ENCODE measurements at places on chromosomes 11 and 22.

DNA sequence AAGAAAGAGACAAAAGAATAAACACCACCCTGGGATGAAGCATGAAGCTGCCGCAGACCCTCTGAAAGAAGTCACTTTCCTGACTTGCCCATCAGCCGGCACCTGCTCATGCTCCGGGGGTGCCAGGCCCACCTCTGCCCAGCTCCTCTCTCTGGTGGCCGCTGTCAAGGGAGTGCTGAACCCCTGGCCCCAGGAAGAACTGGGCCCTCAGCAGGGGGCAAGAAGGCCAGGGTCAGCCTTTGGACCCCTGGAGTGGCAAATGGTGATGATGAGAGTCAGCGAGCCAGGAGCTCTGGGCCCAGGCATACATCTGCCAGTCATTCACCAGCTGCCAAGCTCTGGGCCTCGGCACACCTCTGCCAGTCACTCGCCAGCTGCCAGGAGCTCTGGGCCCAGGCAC lies 17.4 kb downstream of the TTLL8 start:
- DNase-seq = no peak

- DNase-seq = no peak
Measured at GRCh38 chr22:17492247-17492646, 71.1 kb upstream of the SLC25A18 start.

DNA sequence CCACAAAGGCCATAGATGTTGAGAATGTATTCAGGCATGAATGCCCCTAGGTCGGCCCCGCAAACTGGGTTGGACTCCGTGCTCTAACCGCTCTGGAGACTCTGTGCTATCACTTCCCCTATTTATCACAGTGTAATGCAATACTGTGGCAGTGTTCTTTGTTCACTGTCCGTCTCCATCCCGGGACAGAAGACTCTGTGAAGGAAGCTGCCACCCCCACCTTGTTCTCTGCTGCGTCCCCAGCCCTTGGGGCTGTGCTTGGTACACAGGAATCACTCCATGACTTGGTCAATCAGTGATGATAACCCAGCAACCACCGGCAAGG lies 57.6 kb downstream of the TSPAN18 start:
- no peak for DNase-seq

DNA sequence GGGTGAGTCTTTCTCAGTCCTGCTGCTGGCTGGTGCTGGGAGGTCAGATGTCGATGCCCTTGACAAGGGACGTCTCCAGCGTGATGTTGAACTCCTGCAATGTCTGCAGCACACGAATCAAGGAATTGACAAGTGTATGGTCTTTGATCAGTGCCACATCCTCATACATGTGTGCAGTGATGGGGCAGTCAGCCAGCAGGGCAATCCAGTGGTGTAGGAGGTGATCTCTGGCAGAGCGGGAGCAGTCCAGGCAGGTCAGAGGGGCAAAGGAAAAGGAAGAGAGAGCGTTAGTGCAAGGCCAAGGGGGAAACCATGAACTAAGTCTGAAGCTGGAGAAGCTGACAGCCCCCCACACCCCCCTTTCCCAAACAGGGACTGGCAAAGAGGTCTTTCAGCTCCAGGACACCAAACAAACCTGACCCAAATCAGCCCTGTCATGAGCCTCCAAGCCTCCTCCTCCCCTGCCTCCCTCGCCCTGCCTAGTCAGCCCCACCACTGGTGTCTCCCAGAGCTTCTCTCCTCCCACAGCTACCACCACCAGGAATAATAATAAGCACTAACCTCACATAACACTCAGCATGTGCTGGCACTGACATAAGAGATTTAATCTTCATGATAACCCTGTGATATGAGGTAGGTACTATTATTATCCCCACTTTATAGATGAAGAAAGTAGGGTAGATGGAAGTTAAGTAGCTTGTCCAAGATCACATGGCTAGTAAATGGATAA lies 48.4 kb upstream of the SCUBE2 start:
- no peak for DNase-seq

GRCh38 chr22:50169774-50170341 lies 673 bp upstream of the PANX2 start:
- DNase-seq = peak; percentile 62

DNA sequence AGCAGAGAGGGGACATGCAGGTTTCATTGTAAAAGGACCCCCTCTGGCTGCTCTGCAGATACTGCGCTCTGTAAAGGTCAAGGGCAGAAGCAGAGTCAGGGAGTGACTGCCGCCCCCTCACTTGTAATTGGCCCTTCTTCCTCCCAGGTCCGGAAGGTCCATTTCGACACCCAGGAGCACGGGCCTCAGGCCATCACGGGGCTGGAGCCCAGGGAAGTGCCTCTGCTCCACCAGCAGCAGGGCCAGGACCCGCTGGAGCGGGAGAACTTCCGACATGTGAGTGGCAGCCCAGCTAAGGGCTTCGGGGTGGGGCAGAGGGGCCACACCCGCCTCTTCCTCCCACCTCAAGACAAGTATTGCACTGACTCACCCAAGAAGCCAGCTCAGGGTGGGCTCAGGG lies 24.0 kb upstream of the LRRC10B start:
- DNase-seq = no peak

- DNase-seq = no peak
Measured at GRCh38 chr22:48955351-48956311, 872.0 kb downstream of the BRD1 start.

GRCh38 chr22:46770726-46771125 lies 8.3 kb downstream of the TBC1D22A start:
- no peak for DNase-seq

DNA sequence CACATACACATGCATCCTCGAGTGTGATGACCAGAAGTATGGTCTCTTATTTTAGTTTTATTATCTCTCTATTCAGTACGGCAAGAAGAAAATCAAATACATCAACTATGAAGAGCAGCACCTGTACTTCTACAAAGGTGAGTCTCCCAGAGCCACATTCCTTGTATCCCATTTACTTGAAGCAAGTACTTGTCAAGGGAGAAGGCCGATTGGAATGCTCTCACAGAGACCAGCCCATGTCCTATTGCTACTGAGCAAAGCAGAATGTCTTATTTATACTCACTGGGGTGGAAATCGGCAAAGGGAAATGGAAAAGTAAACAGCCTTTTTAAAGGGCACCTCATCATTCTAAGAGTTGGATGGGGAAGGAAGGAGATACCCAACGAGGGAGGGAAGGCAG lies 72.6 kb upstream of the OR5AK2 start:
- no peak for DNase-seq

- no peak for DNase-seq
Measured at GRCh38 chr22:30252411-30253204, 6.0 kb upstream of the LIF start.

GRCh38 chr11:34359548-34359891 lies 1.7 kb upstream of the ABTB2 start:
- no peak for DNase-seq

DNA sequence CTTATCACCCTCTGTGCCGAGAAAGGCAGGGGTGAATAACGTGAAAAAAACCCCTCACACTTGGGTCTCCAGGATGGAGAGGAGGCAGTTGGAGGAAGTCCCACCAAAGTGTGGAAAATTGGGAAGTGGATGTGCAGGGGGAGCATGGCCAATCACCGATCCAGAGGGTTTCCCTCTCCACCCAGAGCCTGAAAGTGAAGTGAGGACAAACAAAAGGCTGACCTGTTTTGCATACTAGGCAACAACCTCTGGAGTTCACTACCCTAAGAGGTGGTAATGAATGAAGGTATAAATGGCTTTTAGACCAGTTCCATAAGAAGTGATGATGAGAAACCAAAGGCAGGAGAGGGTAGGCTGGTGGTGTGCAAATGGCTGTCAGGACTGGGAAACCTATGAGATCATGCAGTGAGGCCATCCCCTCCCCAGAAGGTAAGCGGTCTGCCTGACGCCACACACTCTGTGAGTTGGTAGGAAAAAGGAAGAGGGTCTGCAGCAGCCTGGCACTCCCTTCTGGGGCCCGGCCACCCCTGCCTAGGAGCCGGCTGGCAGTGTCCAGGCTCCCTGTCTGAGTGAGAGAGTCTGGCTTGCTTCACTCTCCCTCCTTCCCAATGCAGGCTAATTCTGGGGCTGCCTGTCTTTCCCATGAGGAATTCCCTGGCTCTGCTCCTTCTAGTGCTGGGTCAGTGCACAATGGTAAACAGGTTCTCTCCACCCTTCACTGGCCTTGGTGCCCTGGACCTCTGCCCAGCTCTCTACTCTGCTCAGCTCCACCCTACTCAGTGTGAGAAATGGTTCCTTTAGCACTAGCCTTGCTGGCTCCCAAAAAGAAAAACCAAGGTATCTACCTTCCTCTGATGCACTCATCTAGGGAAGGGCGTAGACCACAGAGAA lies 15.6 kb downstream of the TBC1D10A start:
- no peak for DNase-seq

GRCh38 chr11:15819679-15820286 lies 536.6 kb downstream of the SOX6 start:
- peak; percentile 28 for DNase-seq

- no peak for DNase-seq
Measured at GRCh38 chr22:34943830-34944229, 122.1 kb upstream of the ISX start.

GRCh38 chr22:50189849-50190181 lies 4.1 kb downstream of the TRABD start:
- DNase-seq = no peak

DNA sequence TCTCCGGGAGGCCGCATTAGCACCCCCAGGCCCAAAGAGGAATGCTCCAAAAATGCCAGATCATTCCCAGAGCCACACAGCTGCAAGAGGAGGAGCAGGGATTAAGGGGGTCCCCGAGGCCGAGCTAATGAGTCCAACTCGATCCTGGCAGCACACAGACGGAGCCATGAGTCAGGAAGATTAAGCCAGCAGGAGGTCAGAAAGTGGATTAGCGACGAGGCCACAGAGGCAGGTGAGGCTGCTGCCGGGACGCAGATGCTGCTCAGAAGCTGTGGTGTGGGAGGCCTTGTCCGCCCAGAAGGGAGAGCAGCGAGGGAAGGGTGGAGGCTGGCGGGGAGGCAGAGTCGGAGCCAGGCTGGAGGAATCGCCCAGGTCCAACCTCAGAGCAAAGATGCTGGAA lies 120.5 kb downstream of the SHANK2 start:
- DNase-seq = no peak
